ENCODE measurements at places on chromosomes 3 and 15. TPM values are rescaled to one million over a fixed set of nuclear protein-coding genes. Genes with fewer than 3 reads are reported as not detected.

The LIPH gene
- total RNA-seq: not detected

The ECT2 gene
- 97.0 TPM for total RNA-seq

The GPR62 gene
- not detected for total RNA-seq

The ARHGEF26 gene
- total RNA-seq: 12.0 TPM

DNA sequence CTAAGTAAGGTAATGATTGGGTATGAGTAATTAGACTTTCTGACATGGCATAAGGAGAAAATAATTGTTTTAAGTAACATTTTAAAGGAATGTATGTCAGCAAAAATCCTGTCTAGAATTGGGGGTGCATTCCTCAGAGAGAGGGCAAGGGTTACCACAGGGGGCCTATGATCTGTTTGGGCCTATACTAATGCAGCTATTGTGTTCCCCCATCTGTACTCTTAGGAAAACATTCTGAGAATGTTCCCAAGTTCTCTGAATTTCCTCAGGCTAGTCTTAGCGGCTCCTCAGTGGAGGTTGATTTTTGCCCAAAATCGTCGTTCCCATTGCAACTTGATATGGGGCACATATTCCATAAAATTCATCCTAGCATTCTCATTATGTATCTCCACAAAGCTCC is 1216.4 kb upstream of the GBE1 start:
- H3K27me3 ChIP-seq: no peaks in the 10 kb centered on the region
- no peaks in the 10 kb centered on the region for H3K36me3 ChIP-seq
- H3K4me1 ChIP-seq: no peaks in the 10 kb centered on the region
- DNase-seq: no peak

DNA sequence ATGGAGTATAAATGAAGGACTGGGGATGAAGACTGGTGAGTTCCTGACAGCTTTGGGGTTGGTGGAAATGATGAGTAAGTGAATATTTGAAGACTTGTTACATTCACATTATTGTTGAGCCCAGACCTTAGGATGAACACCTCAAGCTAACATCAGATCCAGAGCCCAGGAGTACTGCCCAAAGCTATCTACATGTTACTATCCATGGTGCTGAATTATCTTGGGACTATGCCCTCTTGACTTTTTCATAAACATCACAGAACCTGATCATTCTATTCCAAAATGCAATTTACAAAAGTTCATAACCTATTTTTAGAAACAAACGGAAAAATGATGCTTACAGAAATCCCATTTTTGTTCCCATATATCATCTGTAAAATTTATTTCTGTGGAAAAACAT is 613.3 kb downstream of the TUSC7 start:
- H3K4me1 ChIP-seq: no peaks in the 10 kb centered on the region
- H3K36me3 ChIP-seq: no peaks in the 10 kb centered on the region
- no peak overlapping the region for H3K27ac ChIP-seq
- DNase-seq: no peak
- no peaks in the 10 kb centered on the region for H3K27me3 ChIP-seq
- H3K4me3 ChIP-seq: no peak overlapping the region

- no peak overlapping the region for H3K27ac ChIP-seq
- no peaks in the 10 kb centered on the region for H3K36me3 ChIP-seq
- no peak for DNase-seq
- no peak overlapping the region for H3K4me3 ChIP-seq
- H3K4me1 ChIP-seq: no peaks in the 10 kb centered on the region
- H3K27me3 ChIP-seq: no peaks in the 10 kb centered on the region
Measured at GRCh38 chr3:74004386-74004785, 379.6 kb upstream of the PDZRN3 start.

GRCh38 chr15:96693990-96694517 is 363.6 kb downstream of the NR2F2 start:
- no peak for DNase-seq
- no peaks in the 10 kb centered on the region for H3K27me3 ChIP-seq
- H3K27ac ChIP-seq: no peak overlapping the region
- no peaks in the 10 kb centered on the region for H3K36me3 ChIP-seq
- H3K4me3 ChIP-seq: no peak overlapping the region

Data from SJSA1 (cell line).